ENCODE measurements at places on chromosomes 1 and 21.

GRCh38 chr1:110003747-110004428, 19.3 kb downstream of the AHCYL1 start:
- DNase-seq = peak; percentile 53

DNA sequence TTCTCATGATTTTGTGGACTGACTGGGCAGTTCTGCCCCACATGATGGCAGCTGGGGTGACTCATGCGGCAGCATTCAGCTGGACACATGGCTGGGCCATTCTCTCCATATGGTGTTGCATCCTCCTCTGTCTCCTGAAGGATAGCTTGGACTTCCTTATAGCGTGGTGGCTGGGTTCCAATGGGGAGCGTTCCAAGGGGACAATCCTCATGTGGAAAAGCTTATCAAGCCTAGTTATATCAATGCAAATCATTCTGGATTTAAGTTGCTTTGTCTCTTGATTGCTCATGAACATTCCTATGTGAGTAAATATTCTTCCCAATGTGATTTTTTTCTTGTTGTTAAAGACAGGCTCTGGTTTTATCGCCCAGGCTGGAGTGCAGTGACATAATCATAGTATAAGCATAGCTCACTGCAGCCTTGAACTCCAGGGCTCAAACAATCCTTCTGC, 13.2 kb upstream of the SLC2A1 start:
- no peak for DNase-seq

GRCh38 chr1:86190873-86191272, 34.3 kb upstream of the COL24A1 start:
- DNase-seq = no peak

GRCh38 chr1:32336963-32337675, 1.1 kb upstream of the MARCKSL1 start:
- DNase-seq = no peak

GRCh38 chr1:160629286-160630210, 17.3 kb downstream of the SLAMF1 start:
- DNase-seq = no peak

GRCh38 chr1:9135073-9135836, 6.4 kb upstream of the GPR157 start:
- DNase-seq = no peak

Measured in HEK293T (cell line).